ENCODE measurements at places on chromosomes 1 and 21.

DNA sequence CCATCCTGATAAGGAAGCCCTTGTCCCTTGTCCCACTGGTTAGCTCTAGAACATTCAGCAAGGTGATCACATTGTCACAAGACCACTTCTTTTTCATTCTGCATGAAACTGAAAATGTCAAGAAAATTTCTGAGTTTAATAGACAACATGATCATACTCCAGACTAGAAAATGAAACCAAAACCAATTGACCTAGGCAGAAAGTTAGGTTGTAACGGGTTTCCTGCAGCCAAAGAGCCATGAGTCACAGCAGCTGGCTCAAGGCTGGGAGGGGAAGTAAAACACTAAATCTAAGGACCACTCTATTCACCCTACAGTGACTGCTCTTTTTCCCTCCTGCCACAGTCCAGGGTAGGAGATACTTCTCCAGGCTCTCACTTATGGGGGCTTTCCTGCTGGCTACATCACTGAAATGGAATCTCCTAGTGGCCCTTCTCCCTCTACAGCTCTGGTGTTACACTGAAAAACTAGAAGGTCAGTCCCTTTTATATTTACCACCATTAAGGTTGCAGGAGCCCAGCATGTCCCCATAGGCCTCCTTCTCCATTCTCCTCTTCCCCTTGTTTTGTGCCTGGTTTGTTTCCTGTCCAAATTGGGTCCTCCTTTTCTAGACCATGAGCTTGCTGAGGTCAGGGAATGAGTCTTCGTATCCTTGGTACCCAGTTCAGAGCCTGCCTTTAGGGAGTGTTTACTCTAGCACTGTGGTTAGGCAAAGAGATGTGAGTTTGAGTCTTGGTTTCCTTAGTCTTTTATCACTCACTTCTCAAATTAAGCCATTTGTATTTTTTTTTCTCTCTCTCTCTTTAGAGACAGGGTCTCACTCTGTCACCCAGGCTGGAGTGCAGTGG lies 236.5 kb upstream of the JUN start:
- DNase-seq: peak; percentile 50

DNA sequence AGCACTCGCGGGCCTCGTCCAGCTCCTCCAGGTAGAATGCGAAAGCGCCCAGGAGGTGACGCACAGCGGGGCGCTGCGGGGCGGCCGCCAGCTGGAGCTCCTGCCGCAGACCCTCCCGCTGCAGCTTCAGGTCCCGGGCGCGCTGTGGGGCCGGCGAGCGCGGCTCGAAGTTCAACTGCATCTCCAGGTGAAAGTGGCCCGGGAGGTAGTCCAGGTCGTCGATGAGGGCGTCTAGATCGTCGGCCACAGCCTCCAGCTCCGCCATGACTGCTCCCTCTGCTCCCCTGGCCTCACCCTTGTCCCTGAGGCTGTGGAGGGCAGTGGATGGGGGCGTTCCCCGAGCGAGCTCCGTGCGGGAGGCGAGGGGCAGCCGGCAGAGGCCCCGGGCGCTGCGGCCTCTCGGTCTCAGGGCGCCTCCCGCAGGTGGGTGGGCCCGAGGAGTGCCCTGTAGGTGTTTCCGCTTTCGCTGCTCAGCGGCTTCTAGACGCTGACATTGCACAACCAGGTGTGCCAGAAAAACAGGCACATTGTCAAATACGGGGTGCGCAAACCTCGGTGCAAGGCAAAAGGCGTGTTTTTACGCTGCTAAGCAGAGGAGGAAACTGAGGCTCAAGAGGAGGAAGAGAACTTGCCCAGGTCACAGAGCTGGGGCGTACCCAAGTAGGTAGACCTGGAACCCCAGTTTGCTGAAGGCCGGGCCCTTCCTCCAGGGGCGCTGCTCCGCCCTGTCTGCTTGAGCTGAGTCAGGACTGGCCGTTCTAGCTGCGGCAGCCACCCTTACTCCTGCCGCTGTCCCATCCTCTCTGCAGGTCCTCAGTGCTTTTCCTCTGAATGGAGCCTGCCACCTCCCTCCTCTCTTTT lies at the start of gene TTC22:
TSS of gene TTC22 (minus strand) at position 425 of the 861 bp plus-strand sequence. CDS start at position 265, 160 bp downstream.
- no peak for DNase-seq

DNA sequence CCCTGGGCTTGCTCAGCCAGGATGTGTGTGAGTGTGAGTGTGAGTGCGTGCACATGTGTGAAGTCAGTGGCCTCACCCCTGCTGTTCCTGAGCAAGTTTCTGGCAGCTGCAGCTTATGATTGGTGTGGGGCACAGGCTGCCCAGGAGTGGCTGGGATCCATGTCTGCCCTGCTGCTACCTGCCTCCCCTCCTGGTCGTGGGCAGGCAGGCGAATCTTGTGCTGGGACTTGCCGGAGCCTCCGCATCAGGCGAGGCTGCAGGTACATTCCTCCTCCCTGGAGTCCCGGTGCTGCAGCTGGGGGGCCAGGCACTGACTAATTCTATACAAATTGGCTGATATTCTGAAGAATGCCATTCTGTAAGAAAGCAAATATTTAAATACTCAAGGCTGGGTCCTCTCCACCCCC lies 85.6 kb upstream of the WNT4 start:
- DNase-seq: no peak

- DNase-seq: no peak
These were observed 339 bp downstream of the LHX4 start for GRCh38 chr1:180230416-180230790.

- no peak for DNase-seq
These were observed 35.2 kb upstream of the MUTYH start for GRCh38 chr1:45375104-45376090.

- no peak for DNase-seq
These were observed 54.8 kb upstream of the CNTN2 start for GRCh38 chr1:204988196-204988595.

Data from HTR-8/SVneo (cell line).